Activated CD8-positive, alpha-beta memory T cell treated with anti-CD3 and anti-CD28 coated beads, Interleukin-2, amount 10 ng/mL, durations not matched to agents 7 days and 5 days (primary cell): ENCODE measurements at places on chromosomes 11 and 22.
A peak's percentile ranks its signal among the peaks of the same experiment; 100 is the strongest.

GRCh38 chr11:123357353-123357989 lies 72.6 kb upstream of the GRAMD1B start:
- H3K27me3 ChIP-seq, result peaks cover 27% of the 10 kb centered on the region
- H3K27ac ChIP-seq, result peak overlapping the region; percentile 80
- H3K4me1 ChIP-seq, result peaks cover 46% of the 10 kb centered on the region
- H3K4me3 ChIP-seq, result peak overlapping the region; percentile 86

GRCh38 chr22:34812631-34813030 lies 253.3 kb upstream of the ISX start:
- no peaks in the 10 kb centered on the region for H3K27me3 ChIP-seq
- no peaks in the 10 kb centered on the region for H3K4me1 ChIP-seq
- H3K4me3 ChIP-seq, result no peak overlapping the region
- no peaks in the 10 kb centered on the region for H3K36me3 ChIP-seq
- no peak for DNase-seq
- no peak overlapping the region for H3K27ac ChIP-seq

- H3K27ac ChIP-seq, result no peak overlapping the region
- peaks cover 10% of the 10 kb centered on the region for H3K27me3 ChIP-seq
- peaks cover 7% of the 10 kb centered on the region for H3K4me1 ChIP-seq
- DNase-seq, result no peak
- no peak overlapping the region for H3K4me3 ChIP-seq
Measured at GRCh38 chr22:29700206-29700899, 19.4 kb upstream of the CABP7 start.

GRCh38 chr11:114438303-114438702 lies 964 bp upstream of the REXO2 start:
- no peak overlapping the region for H3K4me3 ChIP-seq
- H3K27ac ChIP-seq, result no peak overlapping the region
- H3K27me3 ChIP-seq, result no peaks in the 10 kb centered on the region
- no peak for DNase-seq
- peaks cover 28% of the 10 kb centered on the region for H3K4me1 ChIP-seq

GRCh38 chr11:126310992-126311310 lies 7.1 kb downstream of the DCPS start:
- no peak overlapping the region for H3K4me3 ChIP-seq
- peaks cover 38% of the 10 kb centered on the region for H3K4me1 ChIP-seq

- no peak overlapping the region for H3K27ac ChIP-seq
- no peaks in the 10 kb centered on the region for H3K36me3 ChIP-seq
- no peaks in the 10 kb centered on the region for H3K4me1 ChIP-seq
- DNase-seq, result no peak
- no peaks in the 10 kb centered on the region for H3K27me3 ChIP-seq
Measured at GRCh38 chr22:33837826-33838225, 82.5 kb downstream of the LARGE1 start.

DNA sequence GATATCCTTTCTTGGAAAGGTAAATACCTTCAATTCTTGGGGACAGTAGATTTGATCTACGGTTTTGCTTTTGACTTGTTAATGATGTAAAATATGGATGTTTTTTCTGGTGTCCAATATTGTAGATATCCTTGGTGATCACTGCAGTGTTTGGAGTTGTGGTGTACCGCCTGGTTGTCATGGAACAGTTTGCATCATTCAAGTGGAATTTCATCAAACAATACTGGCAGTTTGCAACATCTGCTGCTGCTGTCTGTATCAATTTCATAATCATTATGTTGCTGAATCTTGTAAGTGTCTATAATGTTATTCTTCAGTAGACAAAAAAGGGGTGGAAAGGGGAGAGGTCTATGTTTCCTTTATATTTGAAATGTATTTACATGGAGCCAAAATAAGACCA lies 27.4 kb upstream of the MUC15 start:
- no peaks in the 10 kb centered on the region for H3K36me3 ChIP-seq
- H3K27ac ChIP-seq, result no peak overlapping the region
- H3K4me1 ChIP-seq, result no peaks in the 10 kb centered on the region
- DNase-seq, result no peak
- H3K4me3 ChIP-seq, result no peak overlapping the region

- no peak overlapping the region for H3K27ac ChIP-seq
- H3K4me3 ChIP-seq, result no peak overlapping the region
- H3K27me3 ChIP-seq, result peaks cover 7% of the 10 kb centered on the region
Measured at GRCh38 chr11:131622193-131622592, 251.8 kb downstream of the NTM start.

- peak; percentile 95 for DNase-seq
- peak overlapping the region; percentile 54 for H3K4me3 ChIP-seq
- peaks cover 89% of the 10 kb centered on the region for H3K4me1 ChIP-seq
- H3K36me3 ChIP-seq, result peaks cover 36% of the 10 kb centered on the region
Measured at GRCh38 chr11:122717264-122717867, 61.8 kb downstream of the UBASH3B start.

DNA sequence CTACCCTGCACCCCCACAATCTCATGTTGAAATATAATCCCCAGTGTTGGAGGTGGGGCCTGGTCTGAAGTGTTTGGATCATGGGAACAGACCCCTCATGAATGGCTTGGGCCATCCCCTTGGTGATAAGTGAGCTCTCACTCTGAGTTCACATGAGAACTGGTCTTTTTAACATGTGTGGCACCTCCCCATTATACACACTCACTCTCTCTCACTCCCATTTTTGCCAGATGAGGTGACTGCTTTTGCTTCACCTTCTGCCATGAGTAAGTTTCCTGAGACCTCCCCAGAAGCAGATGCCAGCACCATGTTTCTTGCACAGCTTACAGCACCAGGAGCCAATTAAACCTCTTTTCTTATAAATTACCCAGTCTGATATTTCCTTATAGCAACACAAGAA lies 32.1 kb upstream of the DRD2 start:
- no peak for DNase-seq
- H3K27me3 ChIP-seq, result peaks cover 56% of the 10 kb centered on the region
- no peaks in the 10 kb centered on the region for H3K4me1 ChIP-seq
- no peaks in the 10 kb centered on the region for H3K36me3 ChIP-seq

DNA sequence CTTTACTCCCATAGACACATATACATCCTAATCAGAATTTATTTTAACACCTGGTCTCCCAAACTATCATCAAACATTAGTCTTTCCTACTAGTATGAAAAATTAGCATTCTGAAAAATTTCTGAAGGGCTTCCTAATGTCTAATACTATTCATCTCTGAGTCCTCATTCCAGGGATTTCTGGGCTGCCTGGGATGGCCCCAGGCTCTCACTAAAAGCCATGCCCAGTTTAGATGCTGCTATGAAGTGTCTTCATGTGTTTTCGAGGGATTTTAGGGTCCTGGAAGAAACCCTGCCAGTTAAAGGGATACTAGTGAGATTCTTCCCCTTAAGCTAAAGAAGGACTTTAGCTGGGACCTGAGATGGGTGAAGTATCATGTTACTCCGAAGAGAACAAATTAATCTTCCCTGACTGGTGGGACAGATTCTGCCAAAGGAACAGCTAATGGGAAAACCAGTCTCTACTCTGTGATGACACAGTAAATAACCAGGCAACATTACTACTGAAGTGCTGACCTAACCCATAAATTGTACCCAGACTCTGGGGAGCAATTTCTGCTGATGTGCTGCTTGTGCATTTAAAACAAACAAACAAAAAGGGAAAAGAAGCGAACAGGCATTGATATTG lies 342.6 kb downstream of the SOX6 start:
- no peak for DNase-seq
- no peak overlapping the region for H3K4me3 ChIP-seq
- no peaks in the 10 kb centered on the region for H3K27me3 ChIP-seq
- H3K36me3 ChIP-seq, result no peaks in the 10 kb centered on the region
- no peak overlapping the region for H3K27ac ChIP-seq

- no peak overlapping the region for H3K27ac ChIP-seq
- H3K27me3 ChIP-seq, result peaks cover 39% of the 10 kb centered on the region
- H3K4me1 ChIP-seq, result peaks cover 8% of the 10 kb centered on the region
- peak overlapping the region; percentile 10 for H3K4me3 ChIP-seq
- no peaks in the 10 kb centered on the region for H3K36me3 ChIP-seq
- DNase-seq, result no peak
Measured at GRCh38 chr11:64722141-64723065, 594 bp downstream of the NRXN2 start.

GRCh38 chr11:17722000-17722643 lies 2.8 kb downstream of the MYOD1 start:
- H3K27ac ChIP-seq, result no peak overlapping the region
- no peak for DNase-seq
- peaks cover 56% of the 10 kb centered on the region for H3K27me3 ChIP-seq

- no peak overlapping the region for H3K4me3 ChIP-seq
- H3K36me3 ChIP-seq, result no peaks in the 10 kb centered on the region
- no peak for DNase-seq
- H3K27me3 ChIP-seq, result no peaks in the 10 kb centered on the region
Measured at GRCh38 chr22:50318698-50319411, 8.0 kb downstream of the DENND6B start.

DNA sequence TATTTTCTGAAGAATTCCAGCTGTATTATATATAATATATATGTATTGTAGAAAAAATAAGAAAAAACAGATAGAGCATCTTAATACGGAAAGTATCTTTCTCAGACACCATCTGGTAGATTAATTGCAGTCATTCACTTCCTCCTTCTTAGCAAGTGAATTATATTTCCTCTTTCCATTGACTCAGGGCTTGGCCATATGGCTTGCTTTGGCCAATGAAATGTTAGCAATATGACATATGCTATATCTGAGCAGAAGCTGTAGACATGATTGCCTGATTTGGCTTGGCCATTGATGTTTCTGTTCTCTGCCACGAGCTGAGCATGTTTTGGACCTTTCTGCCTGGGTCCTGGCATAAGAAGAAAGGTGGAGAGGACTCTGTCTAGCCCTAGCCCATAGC lies 34.4 kb upstream of the ZBED5 start:
- H3K27ac ChIP-seq, result no peak overlapping the region
- H3K4me1 ChIP-seq, result no peaks in the 10 kb centered on the region
- no peak overlapping the region for H3K4me3 ChIP-seq
- DNase-seq, result no peak

GRCh38 chr11:33802194-33802950 lies 28.1 kb upstream of the FBXO3 start:
- H3K4me3 ChIP-seq, result no peak overlapping the region
- peaks cover 2% of the 10 kb centered on the region for H3K4me1 ChIP-seq
- no peaks in the 10 kb centered on the region for H3K36me3 ChIP-seq
- H3K27ac ChIP-seq, result no peak overlapping the region
- H3K27me3 ChIP-seq, result peaks cover 77% of the 10 kb centered on the region

DNA sequence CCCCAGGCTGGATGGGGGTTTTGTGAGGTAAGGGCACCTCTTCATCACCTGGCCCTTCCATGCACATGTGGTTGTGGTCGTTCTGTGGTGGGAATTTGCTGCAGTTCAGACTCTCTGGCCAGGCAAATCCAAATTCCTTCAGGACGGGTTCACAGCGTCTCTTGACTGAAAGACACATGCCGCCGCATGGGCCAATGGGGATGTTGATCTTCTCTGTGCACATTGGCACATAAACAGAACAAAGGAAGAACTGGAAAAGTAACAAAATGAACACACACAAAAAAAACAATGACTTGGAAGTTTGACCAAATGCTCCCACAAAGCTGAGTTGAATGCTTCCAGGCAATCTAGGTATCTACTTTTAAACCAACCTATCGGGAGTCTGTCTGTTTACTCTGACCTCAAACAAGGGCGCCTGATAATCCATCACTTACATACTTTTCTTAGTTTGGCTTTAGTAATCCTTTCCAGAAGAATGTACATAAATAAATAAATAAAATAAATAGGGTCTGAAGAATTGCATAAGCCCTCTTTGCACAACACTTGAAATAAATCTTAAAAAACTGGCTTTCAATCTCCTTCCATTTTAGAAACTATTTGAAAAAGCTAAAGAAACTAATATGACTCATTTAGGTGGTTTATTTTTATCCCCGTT lies 2.8 kb downstream of the FZD4 start:
- H3K36me3 ChIP-seq, result no peaks in the 10 kb centered on the region
- H3K4me1 ChIP-seq, result peaks cover 12% of the 10 kb centered on the region
- no peak overlapping the region for H3K4me3 ChIP-seq
- no peak overlapping the region for H3K27ac ChIP-seq

- H3K4me1 ChIP-seq, result peaks cover 69% of the 10 kb centered on the region
- H3K27ac ChIP-seq, result peak overlapping the region; percentile 92
- DNase-seq, result no peak
- H3K27me3 ChIP-seq, result no peaks in the 10 kb centered on the region
- peaks cover 29% of the 10 kb centered on the region for H3K36me3 ChIP-seq
Measured at GRCh38 chr22:37218399-37218770, 6.1 kb upstream of the SSTR3 start.

DNA sequence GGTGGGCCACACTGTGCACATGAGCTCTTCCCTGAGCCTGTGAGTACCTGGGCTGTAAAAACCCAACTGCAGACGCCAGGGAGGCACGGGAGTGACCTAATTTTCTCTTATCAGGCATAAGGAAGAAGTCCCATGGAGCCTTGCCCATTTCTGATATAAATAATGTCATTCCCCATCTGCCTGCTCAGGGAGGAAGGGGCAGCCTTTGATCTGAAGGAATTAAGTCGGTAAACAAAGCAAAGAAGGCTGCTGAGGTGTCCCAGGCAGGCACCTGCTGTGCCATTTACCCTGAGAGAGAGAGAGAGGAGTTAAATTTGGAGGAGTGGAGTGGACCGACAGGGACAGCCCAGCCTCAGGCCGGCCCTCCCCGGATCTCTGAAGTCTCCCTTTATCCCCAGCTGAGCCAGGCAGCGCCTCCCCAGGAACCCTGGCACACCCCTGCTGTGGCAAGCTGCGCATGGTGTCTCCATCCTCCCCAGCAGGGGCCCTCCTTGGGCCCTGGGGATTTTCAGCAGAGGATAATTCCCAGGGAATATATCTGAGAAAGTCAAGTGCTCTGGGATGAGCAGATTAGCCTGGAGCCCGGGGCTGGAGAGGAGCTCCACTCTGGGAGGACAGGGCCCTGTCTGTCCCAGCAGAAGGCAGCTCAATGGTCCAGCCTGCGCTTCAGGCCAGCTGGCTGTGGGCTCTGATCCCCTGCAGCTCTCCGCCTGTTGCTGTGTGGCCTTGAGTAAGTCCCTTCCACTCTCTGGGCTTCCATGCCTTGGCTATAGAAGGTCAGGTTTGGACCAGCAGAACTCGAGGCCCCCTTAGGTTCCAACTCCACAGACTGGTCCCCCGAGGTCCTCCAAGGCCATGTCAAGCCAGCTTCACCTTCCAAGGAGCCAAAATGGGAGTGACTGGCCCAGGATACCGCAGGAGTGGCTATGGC lies 17.5 kb upstream of the CABP7 start:
- no peak overlapping the region for H3K4me3 ChIP-seq
- H3K4me1 ChIP-seq, result peaks cover 7% of the 10 kb centered on the region
- no peaks in the 10 kb centered on the region for H3K36me3 ChIP-seq
- peaks cover 14% of the 10 kb centered on the region for H3K27me3 ChIP-seq
- DNase-seq, result no peak

GRCh38 chr11:129319751-129320150 lies 55.9 kb upstream of the BARX2 start:
- DNase-seq, result no peak
- peaks cover 2% of the 10 kb centered on the region for H3K27me3 ChIP-seq
- no peak overlapping the region for H3K27ac ChIP-seq
- no peaks in the 10 kb centered on the region for H3K4me1 ChIP-seq
- no peaks in the 10 kb centered on the region for H3K36me3 ChIP-seq
- H3K4me3 ChIP-seq, result no peak overlapping the region

DNA sequence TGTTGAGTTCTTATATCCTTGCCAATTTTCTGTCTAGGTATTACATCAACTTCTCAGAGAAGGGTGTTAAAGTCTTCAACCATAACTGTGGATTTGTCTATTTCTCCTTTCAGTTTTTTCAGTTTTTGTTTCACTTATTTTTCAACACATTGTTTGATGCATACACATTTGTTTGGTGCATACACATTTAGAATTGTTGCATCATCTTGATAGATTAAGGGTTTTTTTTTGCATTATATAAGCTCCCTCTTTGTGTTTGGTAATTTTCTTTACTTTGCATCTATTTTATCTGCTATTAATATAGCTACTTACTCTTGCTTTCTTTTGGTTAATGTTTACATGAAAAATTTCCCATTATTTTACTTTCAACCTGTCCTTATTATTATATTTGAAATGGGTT lies 20.8 kb upstream of the TRAF6 start:
- no peak overlapping the region for H3K4me3 ChIP-seq
- H3K27me3 ChIP-seq, result peaks cover 13% of the 10 kb centered on the region
- no peaks in the 10 kb centered on the region for H3K36me3 ChIP-seq
- H3K4me1 ChIP-seq, result no peaks in the 10 kb centered on the region
- no peak for DNase-seq
